ENCODE measurements at places on chromosomes 13 and 19.

GRCh38 chr13:44165221-44165888 lies 208.3 kb upstream of the SERP2 start:
- no peak for DNase-seq

- peak; percentile 36 for DNase-seq
Measured at GRCh38 chr13:110338441-110339101, 31.5 kb downstream of the COL4A2 start.

DNA sequence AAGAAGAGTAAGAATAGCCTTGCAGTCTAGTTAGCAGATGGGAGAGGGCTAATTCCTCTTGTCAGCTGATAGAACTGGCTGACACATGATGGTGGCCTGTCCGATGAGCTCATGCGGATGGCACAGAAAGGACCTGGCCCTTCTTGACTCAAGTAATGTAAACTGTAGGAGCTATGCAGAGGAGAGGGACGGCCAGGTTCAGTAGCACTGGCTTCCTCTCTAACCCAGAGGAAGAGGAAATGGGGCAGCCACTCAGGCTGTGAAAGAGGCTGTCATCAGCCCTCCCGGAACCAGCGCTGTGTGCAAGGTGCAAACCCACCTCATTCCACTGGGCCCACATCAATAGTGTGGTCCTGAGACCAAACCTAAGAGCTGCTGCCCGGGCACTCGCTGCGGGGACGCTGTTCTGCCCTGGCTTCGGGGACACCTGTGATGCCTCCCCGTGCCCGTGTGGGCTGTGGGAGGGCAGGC lies 30.8 kb upstream of the USE1 start:
- no peak for DNase-seq

GRCh38 chr13:95707442-95708390 lies 30.8 kb downstream of the DNAJC3 start:
- DNase-seq = no peak

DNA sequence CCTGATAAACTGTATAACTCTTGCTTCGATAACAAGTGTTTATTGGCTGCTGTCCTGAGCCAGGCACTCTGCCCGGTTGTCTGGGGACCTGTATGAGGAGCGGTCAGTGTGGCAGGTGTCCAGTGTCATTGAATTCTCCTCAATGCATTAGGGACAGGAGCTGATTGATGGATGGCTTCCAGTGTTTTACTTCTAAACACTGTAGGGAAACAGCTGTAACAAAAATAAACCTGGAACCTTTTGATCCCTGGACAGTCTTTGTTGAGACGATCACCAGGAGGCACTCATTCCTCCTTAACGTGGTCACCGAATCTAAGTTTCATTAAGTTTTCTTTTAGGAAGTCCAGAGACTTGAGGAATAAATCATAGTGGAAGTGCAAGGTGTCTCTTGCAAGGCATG lies 17.9 kb downstream of the UBAC2 start:
- DNase-seq = no peak

GRCh38 chr19:13026462-13027370 lies 31.4 kb downstream of the NFIX start:
- DNase-seq = no peak

All from fibroblast of the conjunctiva (primary cell).